T-cell (primary cell): ENCODE measurements at places on chromosomes 13 and 19.

- no peak for DNase-seq
These were observed 4.9 kb downstream of the CALM3 start for GRCh38 chr19:46606019-46606418.

- no peak for DNase-seq
These were observed 9.6 kb upstream of the DGKH start for GRCh38 chr13:42038661-42039456.

GRCh38 chr19:15198951-15199660, 1.7 kb downstream of the NOTCH3 start:
- no peak for DNase-seq

GRCh38 chr19:42521346-42522030, 6.8 kb downstream of the CEACAM1 start:
- no peak for DNase-seq

GRCh38 chr13:66748712-66749111, 481.4 kb downstream of the PCDH9 start:
- no peak for DNase-seq

DNA sequence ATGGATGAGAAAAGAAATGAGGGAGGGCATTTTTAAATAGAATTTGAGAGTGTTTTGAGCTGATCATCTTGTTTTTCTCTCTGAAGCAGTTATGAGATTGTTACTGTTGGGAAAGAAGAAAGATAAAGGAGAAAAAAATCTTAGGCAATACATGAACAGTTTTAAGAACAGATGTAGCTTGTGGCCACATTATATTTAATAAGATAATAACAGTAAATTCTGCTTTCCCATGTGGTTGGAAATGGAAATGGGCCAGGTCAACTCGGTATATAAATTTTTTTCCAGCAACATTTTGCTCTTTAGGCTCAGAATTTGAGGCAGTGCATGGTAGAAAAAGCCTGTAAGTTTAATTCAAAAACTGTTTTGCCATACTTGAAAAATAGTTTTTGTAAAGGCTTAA, 118.7 kb downstream of the POSTN start:
- DNase-seq: no peak

DNA sequence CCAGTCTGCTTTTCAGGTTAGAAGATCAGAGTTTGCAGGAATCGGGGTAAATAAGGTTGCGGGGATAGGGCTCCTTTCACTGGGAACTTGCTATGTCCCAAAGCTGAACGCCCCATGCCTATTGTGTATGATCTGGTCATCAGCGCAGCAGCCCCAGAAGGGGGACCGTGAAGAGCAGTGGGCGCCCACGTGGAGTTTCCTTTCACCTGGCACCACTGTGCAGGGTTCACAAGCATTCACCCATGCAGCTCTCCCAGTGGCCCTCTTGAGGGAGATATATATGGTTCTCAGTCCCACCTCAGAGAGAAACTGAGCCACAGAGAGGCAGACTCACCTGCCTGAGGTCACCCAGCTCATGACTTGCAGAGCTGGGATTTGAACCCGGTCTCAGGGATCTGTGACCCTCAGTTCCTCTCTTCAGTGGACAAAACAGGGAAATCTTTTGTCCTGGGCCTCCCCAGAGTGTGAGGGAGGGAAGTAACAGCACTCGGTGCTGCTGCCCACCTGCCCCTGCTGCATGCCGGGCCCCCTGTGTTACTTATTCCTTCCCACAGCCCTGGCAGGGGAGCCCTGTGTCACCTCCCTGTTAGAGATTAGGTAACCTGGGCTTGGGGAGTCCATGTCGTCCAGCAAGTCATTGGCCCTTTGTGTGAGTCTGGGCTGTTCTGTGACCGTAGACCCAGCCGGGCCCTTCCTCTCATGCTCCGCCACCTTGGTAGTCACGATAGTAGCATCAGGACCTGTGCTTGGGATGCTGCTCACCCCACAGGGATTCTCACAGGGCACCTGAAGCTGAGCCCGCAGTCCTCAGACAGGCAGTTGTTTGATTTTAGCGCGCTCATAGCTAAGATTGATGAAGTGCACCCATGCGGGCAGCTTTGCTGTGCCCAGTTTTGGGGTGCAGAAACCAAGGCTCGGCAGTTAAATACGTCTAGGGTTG, 27.9 kb downstream of the PPP5C start:
- DNase-seq: no peak

GRCh38 chr13:22468045-22468444, 712.7 kb upstream of the SGCG start:
- DNase-seq: no peak

GRCh38 chr19:10201176-10201575, 6.4 kb upstream of the DNMT1 start:
- DNase-seq: no peak
